ENCODE measurements at places on chromosomes 12 and 14.
A peak's percentile ranks its signal among the peaks of the same experiment; 100 is the strongest.

DNA sequence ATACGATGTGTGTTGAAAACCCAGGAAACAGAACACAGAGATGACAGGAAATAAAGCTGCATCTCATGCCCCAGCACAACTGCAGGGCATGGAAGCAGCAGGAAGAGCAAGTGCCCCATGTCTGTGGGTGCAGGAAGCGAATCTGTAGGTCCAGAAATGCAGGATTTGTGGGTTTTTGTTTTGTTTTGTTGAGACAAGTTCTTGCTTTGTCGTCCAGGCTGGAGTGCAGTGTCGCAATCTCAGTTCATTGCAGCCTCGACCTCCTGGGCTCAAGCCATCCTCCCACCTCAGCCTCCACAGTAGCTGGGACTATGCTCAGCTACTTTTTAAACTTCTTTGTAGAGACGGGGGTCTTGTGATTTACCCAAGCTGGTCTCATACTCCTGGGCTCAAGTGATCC lies 6.2 kb upstream of the RPS6KL1 start:
- no peak for DNase-seq

DNA sequence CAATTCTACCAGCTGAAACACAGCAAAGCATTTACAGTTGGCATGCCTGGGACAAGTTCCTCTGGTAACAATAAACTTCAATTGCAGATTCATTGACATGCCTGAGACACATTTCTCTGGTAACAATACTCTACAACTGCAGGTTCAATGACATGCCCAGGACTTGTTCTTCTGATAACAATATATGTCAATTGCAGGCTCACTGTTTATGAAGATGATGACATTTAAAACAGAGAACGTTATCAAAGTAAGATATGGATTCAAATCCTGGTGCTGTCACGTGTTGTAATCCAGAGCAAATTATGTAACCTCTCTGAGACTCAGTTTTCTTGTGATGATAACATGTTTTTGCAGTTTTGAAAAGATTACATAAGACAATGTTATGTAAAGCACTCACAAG lies 20.5 kb downstream of the KITLG start:
- no peak for DNase-seq

GRCh38 chr14:57845316-57845715 lies 20.6 kb downstream of the SLC35F4 start:
- DNase-seq = no peak

DNA sequence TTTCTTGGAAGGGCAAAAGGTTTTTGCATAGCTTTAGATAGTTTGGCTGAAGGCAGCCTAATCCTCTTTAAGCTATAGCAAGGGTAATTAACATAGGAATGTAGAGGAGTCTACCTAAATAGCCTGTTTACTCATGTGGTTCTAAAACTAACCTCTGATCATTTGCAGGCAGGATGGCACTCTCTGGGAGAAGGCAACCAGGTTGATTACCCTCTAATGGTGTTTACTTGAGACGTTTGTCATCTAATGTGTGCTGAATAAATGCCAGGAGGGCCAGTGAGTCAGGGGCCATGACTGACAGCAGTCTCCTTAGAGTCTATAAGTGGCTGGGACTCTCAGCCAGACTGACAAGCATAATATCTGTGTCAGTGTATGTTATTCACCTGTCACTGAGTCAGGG lies 286.4 kb downstream of the PCNX1 start:
- no peak for DNase-seq

DNA sequence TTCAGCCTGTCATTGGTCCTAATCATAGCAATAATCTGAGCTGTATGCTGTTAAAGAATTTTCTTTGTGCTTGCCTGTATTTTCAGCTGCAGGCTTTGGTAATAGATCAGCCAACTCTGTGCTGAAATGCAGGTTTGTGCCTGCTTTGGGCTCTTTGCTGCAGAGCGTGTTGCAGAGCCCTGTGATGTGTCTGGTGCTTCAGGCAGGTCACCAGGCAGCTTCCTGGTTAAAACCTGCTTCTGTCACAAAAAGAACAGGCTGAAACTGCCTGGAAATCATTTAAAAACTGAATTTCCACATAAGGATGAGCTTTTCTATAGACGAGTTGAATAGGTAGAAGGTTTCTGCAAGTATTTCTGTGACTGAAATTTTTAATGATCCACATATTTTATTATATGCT lies 3.1 kb downstream of the DIP2B start:
- DNase-seq = no peak

- peak; percentile 48 for DNase-seq
Observed at GRCh38 chr14:88005978-88006851, 1.3 kb downstream of the GPR65 start.

DNA sequence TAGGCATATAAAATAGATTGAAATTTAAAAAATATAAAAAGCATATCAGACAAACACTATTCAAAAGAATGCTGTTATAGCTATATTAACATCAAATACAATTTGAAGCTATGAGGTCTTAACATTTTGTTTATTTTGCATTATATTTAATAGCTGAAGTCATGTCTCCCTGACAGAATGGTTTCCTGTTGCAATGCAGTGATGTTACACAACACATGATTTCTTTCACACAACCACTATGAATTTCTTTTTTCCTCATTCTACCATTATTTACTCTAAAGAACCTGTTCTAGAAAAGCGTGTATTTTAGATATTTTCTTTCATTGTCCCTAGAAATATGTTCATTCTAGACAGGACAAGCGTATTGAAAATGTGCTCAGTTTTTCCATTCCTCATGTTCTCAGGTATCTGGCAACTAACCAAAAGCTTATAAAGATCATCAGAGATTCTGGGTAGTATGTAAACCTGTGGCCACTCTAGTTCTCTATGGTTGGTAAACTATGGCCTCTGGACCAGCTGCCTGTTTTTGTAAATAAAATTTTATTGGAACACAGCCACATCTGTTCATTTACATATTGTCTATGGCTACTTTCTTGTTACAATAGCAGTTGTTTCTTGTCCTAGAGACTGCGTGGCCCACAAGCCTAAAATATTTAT lies 183.8 kb downstream of the FOXA1 start:
- no peak for DNase-seq

DNA sequence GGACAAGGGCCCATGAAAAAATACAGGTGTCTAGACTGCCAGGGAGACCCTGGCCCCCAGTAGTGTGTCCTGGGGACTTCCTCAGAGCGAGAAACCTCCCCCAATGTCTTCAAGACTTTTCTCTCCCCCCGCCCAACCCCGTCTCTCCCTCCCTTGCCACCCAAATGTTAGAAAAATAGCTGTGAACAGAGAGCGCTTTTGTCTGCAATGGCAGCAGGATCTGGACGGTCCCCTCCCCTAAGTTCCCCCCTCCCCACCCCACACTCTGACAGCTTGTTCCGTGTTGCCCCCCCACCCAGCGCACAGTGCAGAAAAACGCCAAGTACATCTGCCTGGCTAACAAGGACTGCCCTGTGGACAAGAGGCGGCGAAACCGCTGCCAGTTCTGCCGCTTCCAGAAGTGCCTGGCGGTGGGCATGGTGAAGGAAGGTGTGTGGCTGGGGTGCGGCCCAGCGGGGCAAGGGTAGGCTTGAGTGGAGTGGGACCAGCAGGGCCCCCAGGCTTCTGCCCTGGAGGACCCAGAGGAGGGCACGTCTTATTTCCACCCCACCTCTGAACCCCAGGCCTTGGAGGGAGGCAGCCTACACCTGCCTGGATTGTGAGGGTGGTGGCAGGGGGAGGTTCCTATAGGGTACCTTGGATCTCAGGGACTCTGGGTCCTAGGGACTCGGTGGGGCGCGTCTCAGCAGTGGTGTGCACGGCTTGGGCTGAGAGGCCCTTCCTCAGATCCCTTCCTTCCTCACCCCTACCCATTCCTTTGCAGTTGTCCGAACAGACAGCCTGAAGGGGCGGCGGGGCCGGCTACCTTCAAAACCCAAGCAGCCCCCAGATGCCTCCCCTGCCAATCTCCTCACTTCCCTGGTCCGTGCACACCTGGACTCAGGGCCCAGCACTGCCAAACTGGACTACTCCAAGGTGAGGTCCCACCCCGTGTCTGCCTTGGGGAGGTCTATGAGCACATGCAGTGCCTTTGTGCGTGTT lies 4.8 kb downstream of the NR4A1 start:
- peak; percentile 35 for DNase-seq
